ENCODE measurements at places on chromosomes 7 and 10.

- no peak for DNase-seq
These were observed 1193.0 kb upstream of the CELF2 start for GRCh38 chr10:9824631-9825071.

DNA sequence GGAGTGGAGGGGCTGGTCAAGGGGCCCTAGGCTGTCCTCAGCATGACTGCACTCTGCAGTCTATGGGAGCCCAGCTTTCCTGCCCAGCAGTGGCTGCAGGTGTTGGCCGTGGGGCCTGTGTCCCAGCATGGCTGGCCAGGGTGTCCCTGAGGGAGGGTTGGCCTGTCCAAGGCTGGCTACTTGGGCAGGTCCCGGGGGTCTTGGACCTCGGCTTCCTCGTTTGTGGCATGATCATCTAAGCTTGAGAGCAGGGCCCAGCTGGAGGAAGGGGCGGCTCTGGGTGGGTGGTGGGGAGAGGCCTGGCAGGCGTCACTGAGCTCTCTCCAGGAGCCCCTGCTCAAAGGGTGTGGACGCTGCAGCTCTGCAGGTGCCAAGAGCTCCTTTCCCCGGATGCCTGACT is 43.7 kb upstream of the CFAP46 start:
- DNase-seq, result no peak

- DNase-seq, result no peak
These were observed 31.7 kb downstream of the ECHDC3 start for GRCh38 chr10:11773761-11774441.

DNA sequence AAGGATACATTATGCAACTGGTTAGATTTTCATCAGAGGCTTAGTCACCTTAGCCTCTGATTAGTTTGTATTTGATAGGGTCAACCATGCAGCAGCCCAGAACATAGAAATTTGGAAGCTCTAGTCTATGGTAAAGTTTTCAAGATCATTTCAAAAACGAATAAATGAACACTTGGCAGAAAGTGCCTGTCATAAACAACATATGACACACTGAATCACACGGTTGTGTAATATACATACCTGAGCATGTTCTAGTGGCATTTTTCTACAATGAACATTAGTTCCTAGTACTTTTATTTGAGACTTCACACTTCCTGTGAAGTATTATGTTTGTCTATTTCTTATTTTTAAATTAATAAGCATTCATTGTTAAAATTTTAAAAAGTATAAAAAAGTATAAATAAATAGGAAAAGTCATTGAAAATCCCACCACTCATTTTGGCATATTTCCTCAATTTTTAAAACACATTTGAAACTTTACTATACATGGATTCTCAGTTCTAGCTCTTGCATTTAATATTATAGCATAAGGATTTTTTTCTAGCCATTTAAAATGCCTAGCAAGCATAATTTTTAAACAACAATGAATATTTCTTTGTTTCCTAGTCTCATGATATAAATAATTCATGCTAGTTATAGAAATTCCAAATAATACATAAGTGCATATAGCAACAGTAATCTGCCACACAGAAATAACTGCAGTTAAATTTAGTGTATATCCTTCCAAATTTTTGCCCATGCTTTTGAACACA is 25.7 kb upstream of the PRPS1L1 start:
- DNase-seq, result no peak

- no peak for DNase-seq
These were observed 57.6 kb downstream of the USP6NL start for GRCh38 chr10:11553773-11554381.

DNA sequence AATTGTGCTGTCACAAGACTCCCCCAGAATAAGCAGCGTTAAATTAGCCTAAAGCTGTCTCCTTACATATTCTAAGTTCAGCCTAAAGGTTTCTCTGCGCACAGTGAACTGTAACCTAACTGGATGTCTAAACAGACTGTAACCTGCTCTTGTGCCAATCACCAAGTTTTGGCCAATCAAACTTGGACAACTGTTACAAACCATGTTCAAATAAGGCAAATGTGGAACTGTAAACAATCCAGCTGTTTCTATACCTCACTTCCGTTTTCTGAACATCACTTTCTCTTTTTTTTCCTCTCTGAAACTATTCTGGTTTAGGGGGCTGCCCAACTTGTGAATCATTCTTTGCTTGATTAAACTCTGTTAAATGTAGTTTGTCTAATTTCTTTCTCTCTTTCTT is 252.2 kb upstream of the HABP2 start:
- no peak for DNase-seq

DNA sequence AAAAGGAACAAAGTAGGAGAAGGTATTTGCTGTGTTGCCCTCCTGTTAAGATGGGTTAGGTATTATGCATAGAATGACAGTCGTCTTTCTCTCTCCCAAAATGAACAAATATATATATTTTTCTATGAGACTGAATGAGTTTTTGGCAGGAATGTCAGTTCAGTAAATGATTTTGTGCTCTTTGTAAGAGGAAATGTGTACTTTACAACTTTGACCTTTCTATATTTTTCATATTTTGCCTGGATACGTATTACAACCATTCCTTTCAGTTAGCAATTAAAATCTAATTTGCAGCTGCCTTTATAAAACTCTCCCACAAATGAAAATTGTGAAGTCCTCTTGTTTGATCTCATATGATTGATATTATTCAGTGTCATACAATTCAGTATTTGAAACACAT is 336.6 kb upstream of the MEOX2 start:
- DNase-seq, result no peak

DNA sequence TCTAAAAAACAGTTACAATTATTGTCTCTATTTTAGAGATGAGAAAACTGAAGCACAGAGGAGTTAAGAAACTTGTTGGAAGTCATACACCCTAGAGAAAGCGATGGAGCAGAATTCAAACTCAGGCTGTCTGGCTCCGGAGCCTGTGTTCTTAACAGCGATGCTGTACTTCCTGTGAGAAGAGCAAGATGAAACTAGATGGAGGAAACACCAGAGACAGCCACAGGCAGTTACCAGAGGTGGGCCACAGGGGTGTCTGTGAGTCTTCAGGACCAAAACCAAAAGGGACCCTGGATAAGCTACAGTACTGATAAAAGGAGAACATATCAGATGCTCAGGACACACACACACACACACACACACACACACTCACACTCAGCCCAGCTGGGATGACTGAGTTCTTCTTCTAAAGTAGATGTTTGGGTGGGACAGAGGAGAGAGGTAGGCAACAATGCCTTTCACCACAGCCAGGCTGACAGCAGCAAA is 289.2 kb downstream of the FZD1 start:
- DNase-seq, result no peak

GRCh38 chr10:48505394-48506112 is 99.3 kb downstream of the ARHGAP22 start:
- DNase-seq, result no peak

DNA sequence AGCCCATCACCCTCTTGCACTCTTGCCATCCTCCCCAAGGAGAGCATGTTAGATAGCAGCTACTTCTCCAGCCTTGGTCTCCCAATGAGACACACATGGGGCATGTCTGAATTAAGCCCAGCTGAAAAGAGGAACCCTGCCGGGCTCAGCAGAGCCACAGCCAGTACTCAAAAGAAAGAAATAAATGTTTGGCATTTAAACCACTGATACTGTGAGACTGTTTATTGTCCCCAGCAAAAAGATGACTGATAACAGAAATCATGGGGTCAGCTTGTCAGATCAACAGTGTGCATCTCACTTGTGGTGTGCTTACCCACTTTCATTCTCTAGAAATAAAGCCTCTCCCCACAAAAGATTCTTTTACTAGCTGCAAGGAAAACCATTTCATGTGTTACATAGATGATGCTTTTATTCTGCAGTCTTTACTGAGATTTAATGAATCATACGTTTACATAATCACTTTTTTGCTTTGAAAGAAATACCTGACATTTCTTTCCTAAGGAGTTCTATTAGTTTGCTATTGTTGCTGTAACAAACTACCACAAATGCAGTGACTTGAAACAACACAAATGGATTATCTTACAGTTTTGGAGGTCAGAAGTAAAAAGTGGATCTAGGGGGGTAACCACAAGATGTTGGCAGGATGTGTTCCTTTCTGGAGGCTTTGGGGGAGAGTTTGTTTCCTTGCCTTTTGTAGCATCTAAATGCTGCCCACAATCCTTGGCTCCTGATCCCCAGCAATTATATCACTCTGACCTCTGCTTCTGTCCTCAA is 20.9 kb downstream of the ANKRD7 start:
- no peak for DNase-seq

GRCh38 chr7:101882595-101883564 is 65.5 kb downstream of the CUX1 start:
- DNase-seq, result no peak

- DNase-seq, result no peak
These were observed 609.4 kb upstream of the PCDH15 start for GRCh38 chr10:55410415-55410885.

- DNase-seq, result no peak
These were observed 351 bp downstream of the CAMK1D start for GRCh38 chr10:12349629-12350166.

- DNase-seq, result no peak
These were observed 19.5 kb downstream of the DNAJB9 start for GRCh38 chr7:108589199-108589598.

DNA sequence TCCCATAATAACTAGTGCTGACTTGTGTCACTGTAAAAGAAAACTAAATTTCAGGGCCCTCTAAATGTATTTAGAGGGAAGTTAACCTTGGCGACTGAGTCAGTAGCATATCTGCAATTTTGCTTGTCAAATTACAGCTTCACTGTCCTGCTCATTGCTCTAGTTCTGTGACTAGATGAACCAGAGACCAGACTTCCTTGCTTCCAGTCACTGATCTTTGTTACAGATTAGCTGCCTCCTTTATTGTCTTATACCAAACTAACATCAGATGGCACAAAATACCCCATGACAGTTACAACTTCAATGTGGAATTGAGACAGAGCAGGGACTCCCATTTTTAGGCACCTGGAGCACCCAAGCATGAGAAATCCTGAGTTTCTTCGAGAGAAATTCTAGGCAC is 79.9 kb upstream of the POM121L12 start:
- no peak for DNase-seq

DNA sequence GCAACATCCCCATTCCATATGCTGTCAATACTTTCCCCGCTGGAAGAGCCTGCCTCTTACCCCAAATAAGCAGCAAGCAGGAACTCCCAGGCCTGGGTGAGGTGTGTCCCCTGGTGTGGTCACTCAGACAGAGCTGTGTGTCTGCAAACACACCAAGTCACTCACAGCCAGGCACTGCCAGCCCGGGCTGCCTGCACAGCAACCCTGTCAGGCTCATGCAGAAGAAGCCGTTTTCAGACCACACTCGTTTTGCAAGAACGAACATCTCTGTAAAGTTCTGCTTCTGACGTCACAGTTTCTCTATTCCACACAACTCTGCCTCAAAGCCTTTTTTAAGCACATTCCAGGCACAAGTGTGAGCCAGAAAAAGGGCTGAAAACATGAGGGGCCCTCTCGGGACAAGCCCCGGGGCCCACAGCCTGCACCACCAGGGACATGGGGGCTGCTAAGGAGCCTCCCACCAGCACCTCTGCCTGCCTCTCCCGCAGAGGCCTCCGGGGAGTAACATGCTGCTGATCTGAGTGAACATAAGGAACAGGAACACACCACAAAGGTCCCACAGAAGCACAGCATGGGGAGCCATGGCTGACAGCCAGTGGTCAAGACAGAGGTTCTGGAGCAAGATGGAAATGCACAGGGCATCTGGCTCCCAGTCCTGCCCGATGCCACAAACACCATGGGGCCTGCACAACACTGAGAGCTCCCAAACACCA is 11.4 kb downstream of the PTPRN2 start:
- no peak for DNase-seq

DNA sequence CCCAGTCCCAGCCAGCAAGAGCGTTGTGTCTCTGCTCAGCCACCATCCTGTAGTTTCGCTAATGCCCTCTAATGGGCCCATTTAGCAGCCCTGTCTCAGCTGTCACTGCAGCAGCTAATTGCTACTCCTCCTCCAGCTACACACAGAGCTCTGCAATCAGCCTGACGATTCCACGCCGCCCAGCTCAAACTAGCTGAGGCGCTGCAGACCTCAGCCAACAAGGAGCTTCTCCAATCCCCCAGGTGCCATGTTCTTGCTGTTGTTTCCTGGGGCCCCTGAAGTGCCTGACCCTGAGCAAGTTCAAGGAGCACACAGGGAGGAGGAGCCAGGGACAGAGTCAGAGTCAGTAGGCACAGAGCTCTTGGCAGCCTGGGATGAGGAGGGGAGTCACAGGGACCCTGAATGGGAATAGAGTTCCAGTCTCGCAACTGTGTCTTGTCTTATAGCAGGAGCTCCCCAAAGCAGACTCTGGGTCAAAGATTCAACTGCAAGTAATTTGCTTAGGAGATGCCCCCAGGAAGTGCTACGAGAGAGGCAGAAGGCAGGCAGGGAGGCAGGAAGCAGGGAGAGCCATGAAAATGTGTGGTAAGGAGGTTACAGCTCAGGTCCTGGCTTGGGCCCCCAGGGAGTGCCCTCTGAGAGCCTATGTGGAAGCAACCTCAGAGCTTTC is 135.8 kb upstream of the UNC5B start:
- peak; percentile 9 for DNase-seq

DNA sequence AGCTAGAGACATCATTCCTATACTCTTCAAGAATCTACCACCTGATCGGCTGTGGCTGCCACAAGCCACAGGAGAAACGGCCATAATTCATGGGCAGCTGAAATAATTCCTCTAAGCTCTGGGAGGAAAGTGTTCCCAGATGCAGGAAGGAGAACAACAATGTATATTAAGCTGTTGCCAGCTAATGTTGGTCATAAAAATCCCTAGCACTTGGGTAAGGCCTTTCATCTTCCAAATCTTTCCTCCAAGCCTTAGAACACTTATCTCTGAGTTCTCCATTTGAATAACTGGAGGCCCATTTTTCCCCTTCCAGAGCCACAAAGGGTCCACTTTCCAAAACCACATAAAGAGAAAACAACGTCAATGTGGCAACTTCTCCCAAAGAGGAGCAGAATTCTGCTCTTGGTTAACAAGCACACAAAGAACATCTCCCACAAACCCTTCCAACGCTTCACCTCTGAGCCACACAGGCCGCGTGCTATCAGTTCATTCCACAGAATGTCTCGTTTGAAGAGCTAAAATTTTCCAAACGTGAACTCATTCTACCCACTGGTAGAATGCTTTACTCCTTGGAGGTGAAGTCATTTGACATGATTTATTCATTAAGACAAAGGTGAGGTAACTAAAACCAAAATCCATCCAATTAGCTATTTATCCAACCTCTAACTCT is 11.2 kb downstream of the KCNMA1 start:
- no peak for DNase-seq

- no peak for DNase-seq
These were observed 53.2 kb downstream of the STK17A start for GRCh38 chr7:43636093-43636492.

All from NCI-H1694 (cell line).